Activated naive CD4-positive, alpha-beta T cell treated with anti-CD3 and anti-CD28 coated beads for 36 hours (primary cell): ENCODE measurements at places on chromosomes 11 and 22.

DNA sequence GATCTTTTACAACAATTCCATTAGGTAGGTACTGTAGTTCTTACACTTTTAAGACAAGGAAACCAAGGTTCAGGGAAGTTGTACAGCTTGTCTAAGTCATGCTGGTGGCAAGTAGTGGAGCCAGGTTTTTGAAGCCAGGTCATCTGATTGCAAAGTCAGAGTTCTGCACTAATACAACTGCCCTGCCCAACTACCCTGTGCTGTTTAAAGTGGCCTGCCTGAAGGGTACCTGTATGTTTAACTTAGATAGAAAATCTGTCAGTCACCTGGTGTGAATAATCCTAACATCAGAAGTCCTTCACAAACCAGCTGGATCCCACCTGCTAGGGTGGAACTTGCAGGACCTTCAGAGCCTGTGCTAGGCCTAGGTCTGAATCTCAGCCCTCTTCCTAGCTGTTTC, 44.2 kb downstream of the ARFGAP2 start:
- DNase-seq, result no peak
- H3K36me3 ChIP-seq, result no peaks in the 10 kb centered on the region
- no peak overlapping the region for H3K27ac ChIP-seq
- no peaks in the 10 kb centered on the region for H3K27me3 ChIP-seq
- H3K4me3 ChIP-seq, result no peak overlapping the region

DNA sequence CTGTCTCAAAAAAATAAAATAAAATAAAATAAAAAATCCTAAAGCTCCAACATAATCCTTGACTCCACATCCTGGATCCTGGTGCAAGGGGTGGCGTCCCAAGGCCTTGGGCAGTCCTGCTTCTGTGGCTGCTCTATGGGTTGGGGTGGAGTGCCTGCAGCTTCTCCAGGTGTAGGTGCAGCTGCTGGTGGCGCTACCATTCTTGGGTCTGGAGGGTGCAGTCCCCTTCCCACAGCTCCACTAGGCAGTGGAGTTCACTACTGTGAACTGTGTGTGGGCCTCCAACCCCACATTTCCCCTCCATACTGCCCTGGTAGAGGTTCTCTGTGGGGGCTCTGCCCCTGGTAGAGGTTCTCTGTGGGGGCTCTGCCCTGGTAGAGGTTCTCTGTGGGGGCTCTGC, 6.9 kb upstream of the TBC1D22A start:
- H3K27me3 ChIP-seq, result no peaks in the 10 kb centered on the region
- no peak overlapping the region for H3K4me3 ChIP-seq
- no peak for DNase-seq
- H3K36me3 ChIP-seq, result peaks cover 9% of the 10 kb centered on the region
- H3K27ac ChIP-seq, result no peak overlapping the region
- peaks cover 16% of the 10 kb centered on the region for H3K4me1 ChIP-seq

- H3K36me3 ChIP-seq, result peaks cover 26% of the 10 kb centered on the region
- H3K4me1 ChIP-seq, result peaks cover 62% of the 10 kb centered on the region
- H3K27ac ChIP-seq, result peak overlapping the region; percentile 96
- peak; percentile 53 for DNase-seq
Observed at GRCh38 chr22:41469218-41469851, 418 bp downstream of the ACO2 start.

DNA sequence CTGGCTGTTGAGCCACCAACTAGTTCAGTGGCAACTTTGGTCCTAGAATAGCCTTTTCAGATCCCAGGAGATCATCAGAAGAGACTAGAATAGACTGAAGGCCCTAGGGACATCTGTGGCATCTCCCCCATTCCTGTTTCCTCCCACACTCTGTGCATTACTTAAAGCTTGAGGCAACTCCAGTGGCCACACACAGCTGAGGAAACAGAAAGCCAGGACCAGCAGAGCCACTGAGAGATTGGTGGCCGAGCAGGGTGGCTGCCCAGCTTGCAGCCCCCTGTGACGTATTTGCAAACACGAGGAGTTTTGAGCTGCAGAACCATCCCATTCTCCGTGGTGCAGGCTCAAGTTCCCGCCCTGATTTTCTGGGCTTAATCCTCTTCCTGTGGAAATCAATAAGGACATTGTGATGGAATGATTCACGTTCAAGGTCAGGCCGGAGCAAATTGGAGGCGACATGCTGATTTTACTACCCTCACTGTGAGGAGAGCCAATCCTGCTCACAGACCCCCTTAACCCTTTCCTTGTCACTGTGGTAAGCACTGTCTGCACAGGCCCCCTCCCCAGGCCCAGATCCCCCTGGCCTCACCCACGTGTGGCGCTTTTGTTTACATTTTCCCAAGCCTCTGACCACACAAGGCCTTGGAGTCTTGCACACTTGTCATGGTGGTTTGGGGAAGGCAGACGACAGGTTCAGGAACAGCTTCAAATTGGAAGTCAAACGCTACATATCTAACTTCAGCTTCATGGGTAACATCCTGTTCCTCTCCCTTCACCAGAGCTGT, 69.1 kb upstream of the MYOD1 start:
- DNase-seq, result no peak
- H3K4me3 ChIP-seq, result no peak overlapping the region

- no peak overlapping the region for H3K27ac ChIP-seq
- DNase-seq, result no peak
- H3K36me3 ChIP-seq, result no peaks in the 10 kb centered on the region
- no peak overlapping the region for H3K4me3 ChIP-seq
- H3K4me1 ChIP-seq, result peaks cover 4% of the 10 kb centered on the region
- no peaks in the 10 kb centered on the region for H3K27me3 ChIP-seq
Observed at GRCh38 chr11:69357458-69358397, 63.8 kb downstream of the MYEOV start.

GRCh38 chr11:291281-292210, 2.6 kb downstream of the PGGHG start:
- H3K4me3 ChIP-seq, result peak overlapping the region; percentile 8
- DNase-seq, result no peak
- H3K4me1 ChIP-seq, result peaks cover 21% of the 10 kb centered on the region

DNA sequence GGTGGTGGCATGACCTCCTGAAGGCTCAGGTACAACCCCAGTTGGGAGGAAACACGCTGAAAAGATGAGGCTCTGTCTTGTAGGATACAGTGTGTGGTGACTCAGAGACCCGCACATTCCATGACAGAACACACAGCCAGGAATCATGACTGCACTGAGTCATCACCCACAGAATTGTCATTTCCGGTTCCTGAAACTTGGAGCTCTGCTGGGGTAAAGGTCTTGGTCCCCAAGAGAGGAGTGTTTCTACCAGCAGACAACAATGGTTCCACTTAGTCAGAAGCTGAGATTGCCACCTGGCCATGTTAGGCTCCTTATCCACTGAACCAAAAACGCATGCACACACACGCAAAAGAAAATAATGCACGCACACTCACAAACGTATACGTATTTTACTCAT, 31.5 kb upstream of the CYB5R3 start:
- H3K4me3 ChIP-seq, result no peak overlapping the region
- DNase-seq, result no peak
- no peaks in the 10 kb centered on the region for H3K4me1 ChIP-seq
- no peaks in the 10 kb centered on the region for H3K27me3 ChIP-seq
- no peak overlapping the region for H3K27ac ChIP-seq

GRCh38 chr11:19777377-19778102, 64.9 kb downstream of the NAV2 start:
- peaks cover 9% of the 10 kb centered on the region for H3K4me1 ChIP-seq
- H3K27me3 ChIP-seq, result peaks cover 45% of the 10 kb centered on the region
- no peaks in the 10 kb centered on the region for H3K36me3 ChIP-seq
- H3K4me3 ChIP-seq, result peak overlapping the region; percentile 36
- H3K27ac ChIP-seq, result no peak overlapping the region
- DNase-seq, result peak; percentile 37

DNA sequence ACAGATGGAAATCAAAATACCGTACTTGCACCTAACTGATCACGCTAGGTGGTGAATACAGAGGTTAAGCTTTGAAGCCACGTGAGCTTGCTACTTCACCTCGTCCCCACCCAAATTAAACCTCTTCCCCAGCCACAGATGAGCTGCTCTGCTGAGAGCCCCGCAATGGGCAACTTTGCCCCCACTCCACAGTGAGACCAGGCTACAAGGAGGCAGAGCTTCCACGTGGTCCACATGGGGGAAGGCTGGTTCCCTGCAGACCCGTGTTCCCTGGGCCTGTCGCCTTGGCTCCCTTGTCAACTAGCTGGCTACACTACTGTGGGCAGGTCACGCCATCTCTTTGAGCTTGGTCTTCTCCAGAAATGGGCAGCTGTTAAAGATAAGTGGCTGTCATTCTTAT, 10.9 kb downstream of the CD5 start:
- no peak overlapping the region for H3K27ac ChIP-seq
- H3K27me3 ChIP-seq, result no peaks in the 10 kb centered on the region
- H3K36me3 ChIP-seq, result peaks cover 74% of the 10 kb centered on the region
- H3K4me3 ChIP-seq, result peak overlapping the region; percentile 40

GRCh38 chr22:49942565-49943404, 17.8 kb upstream of the PIM3 start:
- DNase-seq, result peak; percentile 20
- H3K4me1 ChIP-seq, result peaks cover 11% of the 10 kb centered on the region
- H3K4me3 ChIP-seq, result no peak overlapping the region
- no peaks in the 10 kb centered on the region for H3K36me3 ChIP-seq
- H3K27ac ChIP-seq, result no peak overlapping the region

GRCh38 chr11:37710031-37710430, 1112.0 kb upstream of the RAG2 start:
- H3K4me1 ChIP-seq, result no peaks in the 10 kb centered on the region
- no peak overlapping the region for H3K4me3 ChIP-seq
- no peak overlapping the region for H3K27ac ChIP-seq
- H3K27me3 ChIP-seq, result no peaks in the 10 kb centered on the region
- DNase-seq, result no peak

DNA sequence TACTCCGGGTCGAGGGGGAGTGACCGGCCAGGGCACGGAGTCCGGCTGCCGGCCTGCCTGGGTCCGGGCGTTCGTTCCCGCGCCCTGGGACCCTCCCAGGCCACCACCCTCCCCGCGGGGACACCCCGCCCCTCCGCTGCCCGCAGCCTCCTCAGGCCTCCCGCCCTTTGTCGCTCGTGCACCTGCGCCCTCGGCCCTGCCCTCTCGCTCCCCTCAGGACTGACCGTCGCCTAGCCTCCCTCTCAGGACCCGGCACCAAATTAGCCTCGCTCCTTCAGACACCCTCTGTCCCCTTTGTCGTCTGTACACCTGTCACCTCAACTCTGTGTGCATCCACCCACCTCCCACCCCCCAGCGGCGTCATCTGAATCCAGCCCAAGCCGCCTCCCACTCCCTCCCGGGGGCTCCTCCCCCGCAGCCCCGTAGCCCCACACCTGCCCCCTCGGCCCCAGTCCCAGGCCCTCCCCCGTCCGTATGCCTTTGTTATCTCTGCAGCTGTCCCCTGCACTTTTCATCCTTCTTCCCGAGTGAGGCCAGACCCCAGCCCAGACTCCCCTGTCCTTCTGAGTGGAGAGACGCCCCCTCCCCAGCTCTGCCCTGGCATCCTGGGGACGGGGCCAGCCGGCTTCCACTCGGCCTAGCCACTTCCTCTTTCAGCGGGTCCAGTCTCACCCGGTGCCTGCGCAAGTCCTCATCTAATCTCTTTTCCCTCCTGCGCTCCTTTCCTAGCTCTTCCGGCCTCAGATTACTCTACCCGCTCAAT, 643 bp downstream of the TIGD3 start:
- no peaks in the 10 kb centered on the region for H3K27me3 ChIP-seq
- peak; percentile 59 for DNase-seq
- H3K4me1 ChIP-seq, result peaks cover 11% of the 10 kb centered on the region

DNA sequence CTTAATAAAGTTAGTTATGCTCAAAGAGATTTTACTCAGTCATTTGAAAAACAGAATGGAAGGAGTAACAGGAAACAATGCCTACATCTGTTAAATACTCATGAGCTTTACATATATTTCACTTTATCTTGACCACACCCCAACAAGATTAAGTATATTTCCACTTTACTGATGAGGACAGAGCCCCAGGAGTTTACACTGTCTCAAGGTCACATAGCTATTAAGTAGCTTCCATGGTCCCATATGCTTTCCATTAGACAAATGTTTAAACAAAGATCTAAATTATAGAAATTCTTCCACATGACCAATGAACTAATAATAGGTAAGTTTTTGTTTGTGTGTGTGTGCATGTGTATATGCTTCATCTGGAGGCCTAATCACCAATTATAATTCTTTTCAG, 30.2 kb downstream of the MRTFA start:
- no peak overlapping the region for H3K27ac ChIP-seq
- no peak overlapping the region for H3K4me3 ChIP-seq
- no peak for DNase-seq
- no peaks in the 10 kb centered on the region for H3K27me3 ChIP-seq

- H3K4me3 ChIP-seq, result no peak overlapping the region
- H3K4me1 ChIP-seq, result peaks cover 50% of the 10 kb centered on the region
- H3K27me3 ChIP-seq, result no peaks in the 10 kb centered on the region
Observed at GRCh38 chr22:37630839-37631435, 8.5 kb upstream of the SH3BP1 start.

GRCh38 chr11:42770444-42771065, 541.2 kb upstream of the API5 start:
- no peak overlapping the region for H3K4me3 ChIP-seq
- DNase-seq, result peak; percentile 16

DNA sequence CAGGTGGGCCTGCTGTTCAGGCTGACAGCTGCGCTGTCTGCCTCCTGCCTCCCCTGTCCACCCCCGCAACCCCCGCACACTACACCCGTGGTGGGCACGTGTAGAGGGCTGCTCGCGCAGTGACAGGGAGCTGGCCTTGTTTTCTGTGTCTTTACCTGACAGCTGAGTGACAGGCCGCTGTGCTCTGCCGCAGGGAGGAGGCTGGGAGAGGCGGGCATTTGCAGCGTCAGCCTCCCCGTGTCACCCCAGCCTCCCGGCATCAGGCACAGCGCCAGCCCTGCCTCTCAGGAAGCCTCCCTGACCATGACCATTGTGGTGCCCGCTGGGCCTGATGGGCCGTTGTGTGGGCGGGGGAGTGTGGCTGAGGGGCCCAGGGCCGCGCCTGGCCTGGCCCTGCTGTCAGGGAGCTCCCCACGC, 32.0 kb upstream of the RELT start:
- H3K4me3 ChIP-seq, result no peak overlapping the region
- DNase-seq, result no peak
- no peaks in the 10 kb centered on the region for H3K36me3 ChIP-seq

DNA sequence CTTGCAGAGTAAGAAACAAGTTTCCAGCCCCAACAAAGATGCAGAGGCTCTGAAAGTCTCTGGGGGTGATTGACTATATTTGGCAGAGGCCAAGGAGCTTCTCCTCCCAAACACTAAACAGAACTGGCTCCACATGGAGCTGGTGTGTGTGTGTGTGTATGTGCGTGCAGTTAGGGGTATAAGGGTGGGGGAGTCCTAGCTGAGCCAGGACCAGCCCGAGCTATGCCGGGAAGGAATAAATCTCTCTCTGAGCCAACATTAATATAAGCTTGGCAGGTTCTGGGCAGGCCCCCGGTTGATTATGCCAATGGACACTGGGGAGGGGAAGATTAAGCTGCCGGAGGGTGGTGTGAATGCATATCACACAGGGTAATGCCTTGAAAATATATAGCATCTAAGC, 324.2 kb downstream of the MIAT start:
- DNase-seq, result no peak
- H3K27ac ChIP-seq, result no peak overlapping the region
- no peak overlapping the region for H3K4me3 ChIP-seq

GRCh38 chr11:1260620-1261019, 37.8 kb downstream of the MUC5B start:
- H3K4me1 ChIP-seq, result peaks cover 16% of the 10 kb centered on the region
- H3K27ac ChIP-seq, result no peak overlapping the region
- peaks cover 2% of the 10 kb centered on the region for H3K36me3 ChIP-seq
- no peak for DNase-seq
- H3K4me3 ChIP-seq, result no peak overlapping the region
